ENCODE measurements at places on chromosomes 6 and 20.

- no peak for DNase-seq
Observed at GRCh38 chr6:76633259-76633658, 560.8 kb upstream of the IMPG1 start.

- DNase-seq, result no peak
Observed at GRCh38 chr6:37622646-37623071, 75.0 kb downstream of the MDGA1 start.

DNA sequence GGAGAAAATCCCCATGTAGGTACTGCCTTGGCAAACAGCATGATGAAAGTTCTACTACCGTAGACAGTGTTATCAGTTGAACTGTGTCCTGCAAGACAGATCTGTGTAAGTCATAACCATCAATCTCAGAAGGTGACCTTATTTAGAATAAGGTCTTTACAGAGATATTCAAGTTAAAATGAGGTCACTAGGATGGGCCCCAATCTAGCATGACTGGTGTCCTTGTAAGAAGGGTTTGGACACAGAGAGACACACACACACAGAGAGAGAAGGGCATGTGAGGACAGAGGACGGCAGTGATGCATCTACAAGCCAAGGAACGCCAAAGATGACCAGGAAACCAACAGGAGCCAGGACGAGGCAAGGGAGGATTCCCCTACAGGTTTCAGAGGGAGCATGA lies 8.8 kb downstream of the TXNDC5 start:
- no peak for DNase-seq

- DNase-seq, result no peak
Observed at GRCh38 chr6:5004373-5005037, 668 bp upstream of the RPP40 start.

GRCh38 chr6:101777646-101778045 lies 384.1 kb downstream of the GRIK2 start:
- DNase-seq, result no peak

Measured in NCI-H446 (cell line).